ENCODE measurements at places on chromosomes 7 and 10.

- no peaks in the 10 kb centered on the region for H3K4me1 ChIP-seq
- no peak overlapping the region for H3K27ac ChIP-seq
- no peak overlapping the region for H3K4me3 ChIP-seq
- DNase-seq: no peak
Observed at GRCh38 chr7:43308913-43309705, 196.7 kb downstream of the HECW1 start.

DNA sequence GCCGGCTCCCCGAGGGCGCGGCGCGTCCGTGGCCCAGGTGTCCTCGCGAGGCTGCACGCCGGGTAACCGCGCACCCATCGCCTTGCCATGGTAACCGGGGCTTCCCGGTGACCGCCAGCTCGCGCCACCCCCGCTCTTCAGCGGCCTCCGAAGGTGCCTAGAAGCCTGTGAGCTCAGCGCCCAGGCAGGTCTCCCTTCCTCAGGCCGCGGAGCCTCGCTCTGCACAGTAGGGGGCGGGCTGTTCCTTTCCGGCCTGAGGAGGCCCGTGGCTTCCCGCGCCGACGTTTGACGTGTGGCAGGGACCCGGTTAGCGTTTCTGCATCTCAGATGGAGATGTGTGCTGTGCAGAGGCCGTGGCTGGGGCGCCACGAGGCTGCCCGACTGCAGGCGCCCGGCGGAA, 117.1 kb downstream of the DYNC2I1 start:
- H3K27me3 ChIP-seq: no peaks in the 10 kb centered on the region
- H3K36me3 ChIP-seq: no peaks in the 10 kb centered on the region
- H3K4me3 ChIP-seq: peak overlapping the region; percentile 30
- H3K27ac ChIP-seq: no peak overlapping the region
- no peak for DNase-seq

- DNase-seq: no peak
- no peak overlapping the region for H3K4me3 ChIP-seq
- no peaks in the 10 kb centered on the region for H3K27me3 ChIP-seq
- no peaks in the 10 kb centered on the region for H3K36me3 ChIP-seq
Observed at GRCh38 chr7:90621747-90622140, 25.6 kb downstream of the CDK14 start.

DNA sequence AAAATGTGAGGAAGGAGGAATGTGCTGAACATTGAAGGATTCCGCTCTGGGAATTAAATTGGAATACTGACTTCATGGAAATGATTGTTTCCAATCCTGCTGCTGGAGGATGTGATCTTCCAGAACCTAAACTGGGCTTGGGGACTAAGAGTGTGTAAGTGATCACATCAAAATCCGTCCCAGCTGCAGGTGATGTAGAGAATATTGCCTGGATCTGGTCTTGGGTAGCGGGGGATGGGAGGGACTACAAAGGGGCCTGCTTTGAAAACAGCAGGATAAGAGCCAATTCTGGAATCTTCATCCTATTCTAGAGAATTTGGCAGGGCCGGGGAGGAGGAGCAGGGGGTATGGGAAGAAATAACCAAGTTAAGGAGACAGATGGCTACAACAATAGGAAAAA, 552.2 kb upstream of the FZD8 start:
- H3K27ac ChIP-seq: no peak overlapping the region
- H3K4me1 ChIP-seq: no peaks in the 10 kb centered on the region
- H3K36me3 ChIP-seq: no peaks in the 10 kb centered on the region
- DNase-seq: no peak
- H3K4me3 ChIP-seq: no peak overlapping the region
- no peaks in the 10 kb centered on the region for H3K27me3 ChIP-seq

DNA sequence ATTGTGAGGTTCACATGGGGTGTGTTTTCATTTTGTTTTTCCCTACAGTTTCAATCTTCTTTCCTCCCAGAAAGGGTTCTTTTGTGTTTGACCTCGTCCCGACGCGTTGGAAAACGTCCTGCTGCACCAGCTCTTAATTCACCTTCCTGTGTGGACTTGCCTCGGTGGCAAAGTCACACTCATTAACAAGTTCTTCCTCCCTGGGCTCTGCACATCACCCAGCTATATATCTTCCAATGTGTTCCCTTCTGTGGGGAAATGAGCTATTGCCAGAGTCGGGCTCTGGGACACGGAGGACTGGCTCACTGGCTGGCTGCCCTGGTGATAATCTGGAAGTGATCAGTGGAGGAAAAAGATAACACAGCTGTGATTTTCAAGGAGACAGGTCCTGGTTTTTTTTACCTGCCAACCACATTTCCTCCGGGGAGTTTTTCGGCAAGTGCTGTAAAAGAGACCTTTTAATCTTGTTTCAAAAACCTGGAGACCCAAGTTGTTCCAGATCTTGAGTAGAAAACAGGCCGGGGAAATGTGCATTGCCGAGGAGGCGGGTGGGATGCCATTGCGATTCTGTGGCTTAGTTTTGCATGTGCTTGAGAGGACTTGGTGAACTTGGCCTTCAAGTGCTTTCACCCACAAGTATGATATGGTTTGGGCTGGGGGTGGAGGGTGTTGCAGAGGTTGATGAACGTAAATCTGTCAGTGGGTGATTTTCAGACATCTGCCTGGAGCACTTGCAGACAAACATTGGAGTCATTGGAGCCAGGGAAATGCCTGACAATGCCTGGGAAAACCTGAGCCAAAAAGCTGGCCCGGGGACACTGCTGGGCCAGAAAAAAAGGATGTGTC, 96.5 kb upstream of the CREB5 start:
- no peaks in the 10 kb centered on the region for H3K27me3 ChIP-seq
- peaks cover 5% of the 10 kb centered on the region for H3K4me1 ChIP-seq
- no peak for DNase-seq
- H3K4me3 ChIP-seq: no peak overlapping the region

GRCh38 chr7:13920053-13920697, 69.3 kb downstream of the ETV1 start:
- H3K4me1 ChIP-seq: no peaks in the 10 kb centered on the region
- no peak overlapping the region for H3K4me3 ChIP-seq
- no peaks in the 10 kb centered on the region for H3K36me3 ChIP-seq
- no peaks in the 10 kb centered on the region for H3K27me3 ChIP-seq
- no peak overlapping the region for H3K27ac ChIP-seq

DNA sequence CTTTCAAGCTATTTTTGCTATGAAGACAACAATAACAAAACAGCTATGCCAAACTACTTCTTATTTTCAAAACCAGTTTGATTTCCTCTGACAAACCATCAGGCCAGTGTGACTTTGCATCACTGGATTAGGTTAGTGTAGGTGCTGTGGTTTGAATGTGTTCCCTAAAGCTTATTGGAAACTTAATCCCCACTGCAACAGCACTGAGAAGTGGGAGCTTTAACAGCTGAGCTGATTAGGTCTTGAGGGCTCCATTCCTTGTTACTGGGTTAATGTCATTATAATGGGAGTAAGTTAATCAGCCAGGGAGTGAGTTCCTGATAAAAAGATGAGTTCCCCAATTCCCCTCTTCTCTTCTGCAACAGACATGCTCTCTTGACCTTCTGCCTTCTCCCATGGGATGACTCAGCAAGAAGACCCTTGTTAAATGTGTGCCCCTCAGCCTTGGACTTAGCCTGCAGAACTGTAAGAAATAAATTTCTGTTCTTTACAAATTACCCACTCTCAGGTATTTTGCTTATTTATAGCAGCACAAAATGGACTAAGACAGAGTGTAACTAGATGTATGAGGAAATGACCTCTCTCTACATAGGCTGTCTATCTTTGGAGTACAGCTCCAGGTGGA, 186.8 kb downstream of the CTTNBP2 start:
- H3K4me1 ChIP-seq: peaks cover 57% of the 10 kb centered on the region
- H3K4me3 ChIP-seq: no peak overlapping the region
- DNase-seq: no peak
- H3K27me3 ChIP-seq: no peaks in the 10 kb centered on the region
- H3K27ac ChIP-seq: no peak overlapping the region
- H3K36me3 ChIP-seq: no peaks in the 10 kb centered on the region

GRCh38 chr10:35339942-35340341, 3.6 kb downstream of the CCNY start:
- no peak for DNase-seq
- no peak overlapping the region for H3K4me3 ChIP-seq
- H3K4me1 ChIP-seq: peaks cover 8% of the 10 kb centered on the region
- H3K27me3 ChIP-seq: no peaks in the 10 kb centered on the region

GRCh38 chr7:77661816-77662215, 34.4 kb upstream of the RSBN1L start:
- H3K27ac ChIP-seq: no peak overlapping the region
- H3K36me3 ChIP-seq: peaks cover 25% of the 10 kb centered on the region
- DNase-seq: no peak
- H3K4me3 ChIP-seq: no peak overlapping the region

GRCh38 chr10:132745971-132746370, 40.0 kb downstream of the NKX6-2 start:
- H3K4me3 ChIP-seq: no peak overlapping the region
- H3K27me3 ChIP-seq: no peaks in the 10 kb centered on the region
- no peak overlapping the region for H3K27ac ChIP-seq

- no peaks in the 10 kb centered on the region for H3K36me3 ChIP-seq
- no peak overlapping the region for H3K27ac ChIP-seq
- H3K4me3 ChIP-seq: no peak overlapping the region
Observed at GRCh38 chr10:22719406-22720042, 5.1 kb upstream of the PIP4K2A start.

DNA sequence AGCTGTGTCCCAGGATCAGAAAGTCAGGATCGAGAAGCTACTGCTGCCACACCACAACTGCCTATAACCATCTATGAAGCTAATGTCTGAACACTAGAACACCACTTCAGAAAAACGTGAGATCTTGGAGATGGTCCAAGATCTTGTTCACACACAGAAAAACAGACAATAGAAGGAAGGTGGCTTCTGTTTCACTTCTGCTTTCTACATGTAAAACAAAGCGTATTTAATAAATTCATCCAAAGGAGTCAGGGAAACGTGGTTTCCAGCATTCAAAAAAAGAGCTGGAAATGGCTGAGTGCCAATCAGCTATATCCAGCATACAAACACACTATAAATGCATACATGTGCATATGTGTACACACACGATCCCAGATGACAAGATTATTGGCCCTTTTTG, 70.2 kb upstream of the CCDC71L start:
- H3K27ac ChIP-seq: peak overlapping the region; percentile 30
- peaks cover 3% of the 10 kb centered on the region for H3K4me1 ChIP-seq
- no peaks in the 10 kb centered on the region for H3K36me3 ChIP-seq
- no peak overlapping the region for H3K4me3 ChIP-seq

Data from esophagus squamous epithelium (tissue), 5 donors.